Midbrain (tissue), 1 donor: ENCODE measurements at places on chromosomes 6 and 20.

- DNase-seq, result peak; percentile 39
These were observed 8.9 kb downstream of the BPIFB1 start for GRCh38 chr20:33291830-33292355.

GRCh38 chr6:16434885-16435284 is 196.5 kb downstream of the GMPR start:
- DNase-seq, result no peak

DNA sequence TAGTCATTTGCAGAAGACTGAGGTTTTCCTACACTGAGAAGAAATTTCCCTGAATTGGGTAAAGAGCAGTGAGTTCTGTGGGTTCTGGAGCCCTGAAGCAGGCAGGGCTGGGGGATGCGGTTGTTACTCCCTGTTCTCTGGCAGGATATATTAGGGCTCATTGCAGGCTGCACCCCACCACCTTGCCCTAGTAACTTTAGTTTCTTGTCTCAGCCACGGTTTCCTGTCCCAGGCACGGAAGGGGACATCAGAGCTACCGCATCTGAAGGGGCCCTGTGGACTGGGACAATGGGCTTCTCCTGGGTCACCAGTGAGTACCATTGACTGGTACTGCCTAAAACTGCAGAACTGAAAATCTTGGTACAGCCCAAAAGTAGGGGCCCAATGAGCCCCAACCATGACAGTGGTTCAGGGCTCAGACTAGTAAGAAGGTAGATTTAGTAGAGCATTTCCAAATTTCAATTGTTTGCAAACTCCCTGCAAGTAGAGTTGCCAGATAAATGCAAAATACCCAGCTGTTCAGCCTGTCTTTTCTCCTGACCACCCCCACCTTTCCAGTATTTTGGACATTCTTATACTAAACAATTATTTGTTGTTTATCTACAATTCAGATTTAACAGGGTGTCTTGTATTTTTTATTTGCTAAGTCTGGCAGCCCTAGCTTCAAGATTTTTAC is 54.5 kb upstream of the EYA2 start:
- DNase-seq, result no peak

DNA sequence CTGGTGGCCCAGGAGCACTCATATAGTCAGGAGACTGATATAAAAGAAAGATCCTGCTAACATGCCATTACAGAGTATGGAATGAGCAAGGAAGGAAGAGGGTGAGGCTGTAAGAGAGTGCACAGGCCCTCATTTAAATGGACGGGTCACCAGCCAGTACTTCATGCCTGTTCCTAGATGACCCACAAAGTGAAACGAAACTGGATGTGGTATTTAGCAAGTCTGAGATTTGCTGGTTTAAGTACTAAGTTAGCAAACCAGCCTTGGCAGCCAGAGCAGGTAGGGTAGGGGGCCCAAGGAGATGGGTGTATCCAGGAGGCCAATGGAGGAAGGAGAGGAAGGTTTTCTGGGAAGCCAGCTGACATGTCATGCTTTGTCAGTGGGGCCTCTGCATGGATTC is 15.9 kb downstream of the NT5E start:
- DNase-seq, result no peak

DNA sequence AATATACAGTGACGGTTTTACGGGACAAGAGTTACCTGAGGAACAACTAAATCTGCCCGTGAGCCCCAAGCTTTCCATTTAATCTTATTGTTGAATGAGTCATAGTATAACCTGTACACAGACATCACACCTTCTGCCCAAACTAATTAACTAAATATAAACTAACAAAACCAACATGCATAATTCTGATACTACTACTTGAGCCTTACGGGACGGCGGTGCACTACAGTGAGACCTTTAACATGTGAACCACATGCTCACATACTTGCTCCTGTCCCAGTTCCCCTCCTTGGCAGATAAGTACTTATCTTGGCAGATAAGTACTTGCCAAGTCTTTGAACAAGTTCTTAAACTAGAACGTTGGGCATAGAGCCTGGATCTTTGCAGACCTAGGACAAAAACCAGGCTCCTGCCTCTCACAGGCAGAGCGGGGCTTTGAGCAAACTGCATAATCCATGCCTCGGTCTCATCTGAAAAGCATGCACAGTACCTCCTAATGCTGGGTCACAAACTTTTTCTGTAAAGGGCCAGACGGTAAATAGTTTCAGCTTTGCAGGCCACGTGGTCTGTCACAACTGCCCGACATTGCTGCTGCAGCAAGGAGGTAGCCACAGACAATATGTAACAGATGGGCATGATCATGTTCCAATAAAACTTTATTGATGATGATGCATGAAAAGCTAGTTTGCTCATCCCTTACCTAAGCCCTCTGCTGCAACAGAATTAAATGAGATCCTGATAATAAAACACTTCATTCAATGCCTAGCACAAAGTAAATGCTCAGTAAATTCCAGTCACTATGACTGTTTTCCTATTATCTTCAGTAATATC is 23.0 kb downstream of the ZNF217 start:
- DNase-seq, result no peak

- no peak for DNase-seq
These were observed 39.8 kb upstream of the RAB23 start for GRCh38 chr6:57261926-57262325.

DNA sequence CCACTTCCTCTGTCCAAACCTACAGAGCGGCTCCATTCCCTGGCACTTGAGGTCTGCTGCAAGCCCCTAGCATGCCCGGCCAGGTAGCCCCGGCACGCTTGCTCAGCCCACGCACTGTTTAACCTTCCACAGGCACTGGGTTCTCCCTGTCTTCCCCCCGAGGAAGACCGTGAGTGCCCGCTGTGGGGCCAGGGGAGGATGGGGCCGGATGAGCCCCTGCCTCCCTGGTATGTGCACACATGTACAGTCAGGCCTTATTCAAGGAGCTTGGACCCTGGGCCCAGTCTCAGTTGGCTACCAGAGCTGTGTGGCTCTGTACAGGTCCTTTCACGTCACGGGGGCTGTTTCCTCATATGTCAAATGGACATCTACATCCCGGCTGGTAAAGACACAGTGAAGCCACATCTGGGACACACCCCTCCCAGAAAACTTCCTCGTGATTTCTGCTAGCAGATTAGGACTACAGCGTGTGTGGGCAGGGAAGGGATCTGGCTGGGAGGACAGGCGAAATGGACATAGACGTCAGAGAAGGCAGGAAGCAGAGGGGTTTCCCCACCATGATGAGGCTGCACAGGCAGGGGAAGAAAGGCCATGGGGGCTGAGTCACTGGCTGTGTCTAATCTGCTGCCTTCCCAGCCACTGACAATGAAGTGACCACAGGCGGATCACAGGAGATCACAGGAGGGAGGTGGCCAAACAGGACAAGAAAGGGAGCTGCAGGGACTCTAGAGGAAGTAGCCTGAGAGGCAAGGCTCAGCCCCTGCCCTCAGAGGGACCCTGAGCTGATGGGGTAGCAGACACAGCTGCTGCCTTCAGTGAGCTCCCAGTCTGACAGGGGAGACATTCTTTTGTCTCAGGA is 62.9 kb downstream of the MRPL14 start:
- no peak for DNase-seq
